Ecto neural progenitor cell (in vitro differentiated cells): ENCODE measurements at places on chromosomes 4 and X.

DNA sequence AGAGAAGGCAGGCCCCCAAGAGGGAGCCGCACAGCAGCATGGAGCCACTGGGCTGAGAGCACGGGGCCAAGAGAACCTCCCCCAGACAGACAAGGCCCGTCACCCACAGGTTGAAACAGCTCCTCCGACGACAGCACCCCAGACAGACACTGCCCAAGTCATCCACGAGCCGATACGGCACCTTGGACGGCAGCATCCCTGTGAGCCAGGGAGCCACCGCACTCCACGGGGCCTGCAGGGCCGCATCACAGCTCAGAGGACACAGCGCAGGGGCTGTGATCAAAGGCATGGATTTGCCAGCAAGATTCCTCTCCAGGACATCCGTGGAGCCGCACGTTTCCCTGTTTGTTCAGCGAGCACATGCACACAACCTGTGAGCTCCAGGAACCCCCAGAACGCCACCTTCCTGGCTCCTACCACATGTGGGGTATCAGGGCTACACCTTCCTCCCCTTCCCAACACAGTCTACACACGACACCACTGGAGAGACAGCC, 3.9 kb downstream of the CTBP1 start:
- DNase-seq: peak; percentile 43

DNA sequence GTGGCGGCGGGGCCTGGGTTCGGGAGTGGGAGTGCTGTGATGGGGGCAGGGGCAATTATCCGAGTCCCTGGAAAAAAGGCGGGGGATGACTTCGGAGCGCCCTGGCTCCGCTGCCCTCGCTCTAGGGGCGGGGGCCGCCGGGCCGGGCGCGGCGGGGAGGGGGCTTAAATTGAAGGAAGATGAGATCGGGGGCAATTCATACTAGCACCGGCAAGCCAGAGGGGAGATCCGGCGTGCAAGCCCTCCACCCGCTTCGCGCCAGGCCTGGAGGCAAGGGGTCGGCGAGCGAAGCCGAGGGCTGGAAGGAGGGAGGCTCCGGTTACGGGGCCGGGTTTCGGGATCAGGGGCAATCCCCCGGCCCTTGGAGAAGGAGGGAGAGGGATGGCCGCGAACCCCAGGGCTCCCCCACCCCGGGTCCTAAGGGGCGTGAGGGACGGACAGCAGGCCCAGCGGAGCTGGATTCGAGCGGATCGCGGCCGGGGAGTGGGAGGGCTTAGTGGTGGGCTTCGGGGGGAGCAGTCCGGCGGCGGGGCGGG, 1.2 kb downstream of the BCORL1 start:
- peak; percentile 67 for DNase-seq

GRCh38 chr4:42671431-42672194, 14.7 kb upstream of the ATP8A1 start:
- no peak for DNase-seq

DNA sequence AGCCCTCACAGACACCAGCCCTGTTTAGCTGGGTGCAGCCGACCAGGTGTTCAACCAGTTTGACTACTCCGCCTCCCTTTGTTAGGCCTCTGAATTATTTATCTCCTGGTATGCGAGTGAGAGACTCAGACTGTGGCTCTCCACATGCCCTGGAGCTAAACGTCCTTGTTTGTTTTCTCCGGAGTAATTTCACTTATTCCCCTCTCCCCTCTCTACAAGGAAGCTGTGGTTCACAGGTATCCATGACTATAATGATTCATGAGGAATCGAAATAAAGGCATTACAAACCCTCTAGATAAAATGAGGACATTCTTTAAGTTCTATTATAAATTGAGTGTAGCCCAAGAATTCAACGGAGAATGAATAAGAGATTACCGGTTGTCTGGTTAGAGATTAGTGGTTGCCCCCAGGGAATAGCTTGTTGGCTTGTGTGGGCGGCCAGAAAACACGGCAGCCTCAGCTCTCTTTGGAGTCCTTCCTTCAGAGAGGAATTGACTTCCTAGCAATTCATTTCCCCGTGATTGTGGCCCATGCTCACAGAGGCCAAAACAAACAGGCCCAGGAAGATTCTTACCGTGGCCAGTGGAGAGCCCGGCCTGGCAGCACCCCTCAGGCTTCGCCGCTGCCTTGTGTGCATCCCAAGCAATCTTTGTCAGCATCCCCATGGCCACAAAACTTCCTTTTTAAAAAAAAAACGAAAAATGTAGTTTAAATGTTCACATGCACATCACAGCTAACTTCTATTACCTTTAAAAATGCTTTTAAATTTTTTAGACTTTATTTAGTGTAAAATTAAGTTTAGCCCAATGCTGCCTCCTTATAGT, 60.2 kb upstream of the CBR4 start:
- peak; percentile 66 for DNase-seq

DNA sequence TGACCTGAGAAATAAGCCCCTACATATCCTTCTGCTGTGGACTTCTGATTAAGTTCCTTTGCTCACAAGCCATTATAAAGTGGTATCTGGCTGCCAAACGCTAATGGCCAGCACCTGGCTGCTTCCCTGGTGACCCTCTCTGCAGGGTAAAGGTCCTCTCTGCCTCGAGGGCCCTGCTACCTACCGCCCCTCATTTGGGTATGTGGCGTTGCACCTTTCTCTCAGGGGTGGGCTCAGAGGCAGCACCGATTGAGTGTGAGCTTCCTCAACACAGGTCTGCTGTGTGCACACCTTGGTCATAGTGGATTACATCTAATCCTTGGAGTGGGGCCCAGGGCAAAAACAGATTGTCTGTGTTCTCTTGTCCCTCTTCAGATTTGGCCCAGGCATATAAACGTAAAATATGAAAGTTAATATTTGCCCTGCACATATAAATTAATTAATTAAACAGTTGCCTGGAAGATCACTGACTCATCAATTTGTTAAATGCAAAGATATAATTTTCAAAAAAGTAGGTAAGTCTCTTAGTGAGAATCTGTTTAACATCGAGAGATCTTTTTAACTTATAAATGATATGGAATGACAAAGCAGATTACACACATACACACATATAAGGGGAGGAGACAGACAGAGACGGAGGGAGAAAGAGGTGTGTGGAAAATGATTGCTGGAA, 174.5 kb upstream of the SMIM31 start:
- DNase-seq: no peak

DNA sequence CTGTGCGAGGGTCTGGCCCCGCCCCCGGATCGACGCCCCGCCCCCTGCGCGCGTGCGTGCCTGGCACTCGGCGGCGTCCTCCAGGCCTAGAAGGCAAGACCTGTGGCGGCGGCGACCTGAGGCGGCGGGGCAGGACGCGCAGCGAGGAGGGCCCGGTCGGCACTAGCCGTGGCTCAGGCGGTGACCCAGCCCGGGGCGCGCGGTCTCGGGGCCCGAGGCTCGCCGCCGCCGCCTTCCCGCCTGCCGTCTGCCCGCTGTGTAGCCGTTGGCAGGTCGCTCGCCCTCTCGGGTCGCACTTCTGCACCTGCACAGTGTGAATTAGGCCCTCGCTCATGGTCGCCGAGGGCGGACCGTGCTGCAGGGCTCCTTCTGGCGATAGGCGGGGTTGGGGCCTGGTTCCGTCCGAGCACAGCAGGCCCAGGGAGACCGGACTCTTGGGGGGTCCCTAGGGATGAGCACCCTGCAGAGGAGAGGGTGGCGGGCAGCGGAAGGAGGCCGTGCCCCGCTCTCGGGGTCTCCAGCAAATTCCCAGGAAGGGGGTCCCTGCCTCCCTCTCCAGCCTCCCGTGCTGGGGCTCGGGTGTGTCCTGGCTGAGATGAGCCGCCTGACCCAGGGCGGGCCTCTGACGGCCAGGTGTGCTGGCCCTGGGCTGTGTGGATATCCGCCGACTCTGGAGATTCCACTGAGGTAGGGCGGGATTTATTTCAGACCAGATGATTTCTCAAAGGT, 557 bp upstream of the FAM53A start:
- DNase-seq: no peak

DNA sequence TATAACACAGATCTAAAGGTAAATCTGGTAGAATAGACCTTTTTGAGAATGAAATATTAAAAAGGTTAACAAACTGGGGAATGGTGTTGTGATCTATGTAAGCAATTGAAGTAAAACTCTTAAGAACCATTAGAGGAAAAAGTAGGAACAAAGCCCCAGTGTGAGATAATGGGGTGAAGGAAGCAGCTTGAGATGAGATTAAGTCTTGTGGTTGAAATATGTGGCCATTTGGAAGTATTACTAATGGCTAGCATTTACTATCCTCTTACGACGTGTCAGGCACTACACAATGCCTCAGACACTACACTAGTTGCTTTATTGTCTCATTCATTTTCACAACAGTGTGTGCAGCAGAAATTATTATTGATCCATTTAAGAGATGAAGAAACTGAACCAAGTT, 25.9 kb upstream of the NDNF start:
- no peak for DNase-seq

DNA sequence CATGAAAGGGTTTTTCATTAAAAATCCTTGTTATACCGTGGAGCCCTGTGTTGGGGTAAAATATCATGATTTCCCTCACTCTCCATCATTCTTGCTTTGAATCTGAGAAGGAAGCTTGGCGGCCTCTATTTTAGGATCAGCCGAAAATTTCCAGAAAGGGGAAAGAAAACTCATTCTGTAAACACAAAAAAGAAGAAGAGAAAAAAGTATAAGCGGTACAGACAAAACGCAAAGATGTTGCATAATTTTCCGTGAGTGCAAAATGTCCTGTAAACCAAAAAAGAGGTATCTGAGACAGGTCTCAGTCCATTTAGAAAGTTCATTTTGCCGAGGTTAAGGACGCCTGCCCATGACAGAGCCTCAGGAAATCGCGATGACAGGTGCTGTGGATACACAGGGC, 5.3 kb downstream of the CSF2RA start:
- DNase-seq: no peak

- DNase-seq: no peak
Observed at GRCh38 chrX:68820476-68821110, 8.2 kb upstream of the EFNB1 start.

GRCh38 chrX:117713411-117713810, 403.2 kb downstream of the KLHL13 start:
- no peak for DNase-seq

- no peak for DNase-seq
Observed at GRCh38 chrX:90026730-90027129, 105.0 kb downstream of the TGIF2LX start.

DNA sequence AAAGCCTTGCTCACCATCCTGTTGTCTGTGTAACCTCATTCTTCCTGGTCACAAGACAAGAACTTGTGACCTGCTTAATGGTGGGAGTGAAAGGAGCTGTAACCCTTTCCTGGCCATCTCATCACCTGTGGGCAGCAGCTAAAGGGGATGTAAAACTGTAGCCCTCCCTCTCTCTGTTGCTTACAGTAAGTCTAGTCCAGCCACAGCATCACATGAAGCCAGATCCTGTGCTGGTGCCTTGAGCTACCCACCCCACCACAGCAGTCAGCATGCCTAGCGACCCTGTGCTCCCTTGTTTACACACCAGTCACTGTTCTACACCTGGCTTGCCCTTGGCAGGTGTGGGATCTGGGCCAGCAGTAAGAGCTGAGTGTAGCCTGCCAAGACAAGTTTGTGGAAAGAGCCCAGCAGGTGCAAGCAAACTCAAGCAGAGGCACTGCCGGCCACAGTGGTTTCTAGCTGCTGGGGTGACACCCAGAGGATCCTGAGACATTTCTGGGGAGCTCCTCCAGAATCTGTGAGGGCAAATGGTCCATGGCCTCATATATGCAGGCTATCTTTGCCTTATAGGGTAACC, 41.0 kb downstream of the UGT2B28 start:
- no peak for DNase-seq

- no peak for DNase-seq
Observed at GRCh38 chrX:147646949-147647723, 264.6 kb upstream of the FMR1 start.

GRCh38 chrX:129875669-129876068, 30.3 kb upstream of the UTP14A start:
- no peak for DNase-seq

DNA sequence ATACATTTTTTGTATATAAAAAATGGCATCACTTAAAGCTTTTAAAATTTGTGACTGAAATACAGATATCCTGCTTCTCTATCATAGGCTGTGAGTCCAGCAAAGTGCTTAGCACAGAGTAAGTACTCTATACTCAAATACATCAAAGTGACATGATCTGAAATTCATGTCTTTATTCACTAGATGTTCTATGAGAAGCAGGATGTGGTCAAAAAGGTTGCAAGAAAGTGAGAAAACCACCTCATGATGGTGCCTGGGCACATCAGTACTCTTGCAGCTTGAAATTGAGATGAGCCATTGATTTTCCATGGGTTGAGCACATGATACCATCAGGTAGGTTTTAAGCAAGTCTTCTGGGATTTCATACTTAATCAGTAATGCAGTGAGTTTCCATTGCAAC, 20.4 kb upstream of the SFRP2 start:
- no peak for DNase-seq

DNA sequence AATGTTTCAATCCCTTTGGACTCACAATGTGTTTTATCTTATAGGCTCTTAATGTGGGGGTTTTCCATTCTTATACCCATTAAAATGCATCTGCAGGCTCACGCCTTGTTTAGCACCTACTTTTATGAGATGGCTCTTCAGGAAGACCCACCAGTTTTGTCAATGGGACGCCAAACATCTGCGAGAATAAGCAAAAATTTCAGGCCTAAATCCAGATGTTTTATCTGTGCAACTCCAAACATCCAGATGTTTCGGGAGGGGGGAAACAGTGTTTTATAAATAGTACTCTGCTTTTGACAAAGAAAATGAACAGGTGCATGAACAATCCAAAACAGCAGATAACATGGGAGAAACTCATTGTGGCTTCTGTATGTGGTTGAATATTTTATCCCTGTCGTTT, 342.8 kb downstream of the DHX15 start:
- DNase-seq: no peak

GRCh38 chrX:103149652-103150051, 56.7 kb upstream of the NXF3 start:
- no peak for DNase-seq
